Esophagus muscularis mucosa (tissue), 4 donors: ENCODE measurements at places on chromosomes 16 and 17. TPM values are rescaled to one million over a fixed set of nuclear protein-coding genes. Genes with fewer than 3 reads are reported as not detected.

DNA sequence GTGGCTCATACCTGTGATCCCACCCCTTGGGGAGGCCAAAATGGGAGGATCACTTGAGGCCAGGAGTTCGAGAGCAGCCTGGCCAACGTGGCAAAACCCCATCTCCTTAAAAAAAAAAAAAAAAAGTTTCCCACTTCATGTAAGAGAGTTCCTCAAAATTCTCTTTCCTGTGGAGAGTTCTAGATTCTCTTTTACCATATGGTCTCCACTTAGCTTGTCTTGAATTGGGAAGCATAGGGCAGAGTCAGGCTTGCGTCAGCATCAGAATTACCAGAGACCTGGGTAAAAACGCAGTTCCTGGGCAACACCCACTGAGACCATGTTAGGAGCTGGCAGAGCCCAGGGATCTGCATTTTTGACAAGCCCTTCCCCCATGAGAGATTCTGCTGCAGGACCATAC, 158.4 kb downstream of the CCDC182 start:
- DNase-seq = no peak

DNA sequence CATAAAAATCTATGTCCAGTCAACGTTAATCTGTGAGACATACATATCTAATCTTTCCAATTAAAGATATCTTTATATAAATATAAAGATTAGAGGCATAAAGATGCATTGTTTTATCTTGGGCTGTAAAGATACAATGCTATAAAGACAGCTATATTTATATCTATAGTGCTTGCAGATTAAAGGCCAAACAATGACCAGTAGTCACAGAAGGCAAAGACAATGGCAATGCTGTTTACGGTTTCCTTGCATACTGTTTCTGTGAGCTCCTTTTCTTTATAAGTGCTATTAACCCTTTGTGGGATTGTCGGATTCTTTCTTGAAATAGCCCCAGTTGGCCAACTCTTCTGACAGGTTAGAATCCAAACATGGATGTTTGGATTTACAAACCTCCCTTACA, 85.5 kb upstream of the SALL1 start:
- DNase-seq = no peak

DNA sequence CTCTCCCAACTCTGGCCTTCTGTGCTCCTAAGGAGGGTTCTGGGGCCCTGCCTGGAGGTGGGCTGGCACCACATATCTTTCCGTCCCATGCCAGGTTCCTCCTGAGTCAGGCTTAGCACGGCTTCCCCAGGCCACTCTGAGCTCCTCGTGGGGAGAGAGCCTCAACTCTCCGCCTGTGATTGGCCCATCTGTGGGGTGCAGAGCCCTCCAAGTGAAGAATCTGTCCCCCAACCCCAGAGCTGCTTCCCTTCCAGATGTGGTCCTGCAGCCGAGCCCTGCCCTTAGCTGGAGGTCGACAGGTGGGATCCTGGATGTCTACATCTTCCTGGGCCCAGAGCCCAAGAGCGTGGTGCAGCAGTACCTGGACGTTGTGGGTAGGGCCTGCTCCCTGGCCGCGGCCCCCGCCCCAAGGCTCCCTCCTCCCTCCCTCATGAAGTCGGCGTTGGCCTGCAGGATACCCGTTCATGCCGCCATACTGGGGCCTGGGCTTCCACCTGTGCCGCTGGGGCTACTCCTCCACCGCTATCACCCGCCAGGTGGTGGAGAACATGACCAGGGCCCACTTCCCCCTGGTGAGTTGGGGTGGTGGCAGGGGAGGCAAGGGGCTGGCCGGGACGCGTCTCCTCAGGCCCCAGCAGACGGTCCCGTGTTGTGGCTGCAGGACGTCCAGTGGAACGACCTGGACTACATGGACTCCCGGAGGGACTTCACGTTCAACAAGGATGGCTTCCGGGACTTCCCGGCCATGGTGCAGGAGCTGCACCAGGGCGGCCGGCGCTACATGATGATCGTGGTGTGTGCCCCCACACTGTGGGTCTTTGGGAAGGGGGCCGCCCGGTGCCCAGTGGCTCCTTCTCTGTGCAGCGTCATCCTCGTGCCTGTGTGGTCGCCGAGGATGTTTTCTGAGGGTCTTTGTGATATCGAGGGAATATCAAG, 6.9 kb downstream of the GAA start:
- no peak for DNase-seq

- no peak for DNase-seq
Observed at GRCh38 chr16:54164789-54165173, 121.8 kb downstream of the IRX3 start.

DNA sequence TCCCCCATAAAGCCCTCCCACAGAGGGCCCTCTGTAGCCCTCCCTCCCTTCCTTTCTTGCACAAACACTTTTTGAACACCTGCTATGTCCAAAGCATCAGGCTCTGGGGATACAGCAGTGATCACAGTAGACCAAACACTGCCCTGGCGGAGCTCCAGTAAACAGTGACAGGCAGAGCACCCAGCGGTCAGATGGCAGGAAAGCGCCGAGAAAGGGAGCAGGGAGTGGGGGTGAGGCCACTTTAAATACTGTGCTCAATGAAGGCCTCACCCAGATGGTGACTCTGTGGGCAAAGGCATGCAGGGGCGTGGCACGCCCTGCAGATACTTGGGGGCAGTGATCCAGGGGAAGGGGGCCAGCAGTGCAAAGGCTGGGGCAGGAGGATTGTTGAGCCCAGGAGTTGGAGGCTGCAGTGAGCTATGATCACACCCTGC, 7.6 kb downstream of the PRR29 start:
- DNase-seq = no peak

- no peak for DNase-seq
Observed at GRCh38 chr17:39016193-39017153, 49.3 kb upstream of the FBXO47 start.

DNA sequence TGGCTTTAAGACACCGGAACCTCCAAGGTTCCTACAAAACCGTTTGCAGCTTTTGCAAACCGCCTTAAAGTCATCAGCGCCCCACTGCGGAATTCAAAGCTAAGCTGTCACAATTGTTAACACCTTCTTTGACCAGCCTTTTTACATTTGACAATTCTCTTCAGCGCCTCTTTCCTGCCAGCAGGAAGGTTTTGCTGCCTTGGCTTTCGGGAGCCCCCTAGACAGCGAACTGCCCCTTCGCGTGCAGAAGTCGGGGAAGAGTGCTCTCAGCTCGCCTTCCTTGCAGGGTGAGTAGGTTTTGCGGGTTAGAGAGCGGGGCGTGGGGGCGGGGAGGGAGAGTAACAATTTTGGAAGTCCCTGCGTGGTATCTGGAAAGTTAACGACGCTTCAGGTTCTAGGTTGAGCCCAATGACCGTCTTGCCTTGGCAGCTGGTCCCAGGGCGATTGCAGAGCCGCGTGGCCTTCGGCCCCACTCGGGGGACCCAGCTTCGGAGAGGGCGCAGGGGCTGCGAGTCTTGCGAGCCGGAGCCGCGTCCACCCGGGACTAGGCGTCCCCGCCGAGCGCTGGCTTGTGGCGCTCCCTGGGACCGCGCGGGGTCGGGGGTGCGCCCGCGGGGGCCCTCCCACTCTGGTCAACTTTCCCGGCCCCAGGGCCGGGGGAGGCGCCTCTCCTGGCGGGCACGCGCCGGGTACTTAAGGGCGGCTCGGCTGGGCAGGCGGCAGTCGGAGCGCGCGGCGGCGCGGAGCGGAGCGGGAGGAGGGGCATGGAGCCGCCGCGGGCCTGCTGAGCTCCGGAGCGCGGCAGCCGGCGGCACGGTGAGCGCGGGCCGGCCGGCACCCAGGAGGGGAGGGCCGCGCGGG, at the start of gene HAS3:
Gene HAS3 (plus strand): TSS at position 153 of the 861 bp plus-strand sequence. CDS start 3,743 bp downstream, outside the sequence.
- DNase-seq = no peak

- no peak for DNase-seq
Observed at GRCh38 chr16:71734511-71734910, 10.0 kb upstream of the PHLPP2 start.

DNA sequence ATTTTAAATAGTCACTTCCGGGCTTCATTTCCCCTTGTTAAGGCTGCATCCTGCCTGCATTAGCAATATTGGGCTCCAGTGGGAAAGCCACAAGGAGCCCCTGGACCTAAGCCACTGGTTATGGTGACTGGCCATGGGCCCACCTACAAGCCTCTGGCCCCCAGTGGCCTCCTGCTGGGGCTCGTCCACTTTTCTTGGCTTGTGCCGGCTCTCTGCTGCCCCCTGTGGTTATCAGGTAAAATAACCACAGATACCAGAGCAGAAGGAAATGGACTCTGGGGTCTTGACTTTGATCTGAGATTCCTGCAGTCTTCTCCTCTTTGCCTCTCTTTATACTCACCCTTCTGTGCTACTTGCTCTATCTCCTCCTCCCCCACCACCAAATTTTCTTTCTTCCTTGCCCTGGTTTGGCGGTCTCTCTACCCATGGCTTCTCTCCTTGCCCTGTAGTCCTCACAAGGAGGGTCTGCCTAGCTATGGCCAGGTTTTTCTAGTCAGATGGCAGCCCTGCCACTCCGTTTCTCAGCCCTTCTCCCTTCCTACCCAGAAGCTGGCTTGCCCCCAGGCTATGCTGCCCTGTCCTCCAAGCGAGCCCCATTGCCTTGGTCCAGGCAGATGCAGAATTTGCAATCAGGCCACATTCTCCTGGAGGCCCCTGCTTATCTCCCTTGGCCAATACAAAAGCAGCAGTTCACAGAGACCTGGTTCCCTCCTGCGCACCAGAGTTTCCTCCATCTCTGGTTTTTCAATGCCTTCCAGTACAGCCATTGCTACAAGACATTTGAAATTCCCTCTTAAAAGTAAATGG, 82.9 kb upstream of the RCVRN start:
- no peak for DNase-seq

- no peak for DNase-seq
Observed at GRCh38 chr17:50609380-50610074, 25.2 kb upstream of the ABCC3 start.

GRCh38 chr16:67763066-67763465, 43.3 kb downstream of the RANBP10 start:
- DNase-seq = no peak

DNA sequence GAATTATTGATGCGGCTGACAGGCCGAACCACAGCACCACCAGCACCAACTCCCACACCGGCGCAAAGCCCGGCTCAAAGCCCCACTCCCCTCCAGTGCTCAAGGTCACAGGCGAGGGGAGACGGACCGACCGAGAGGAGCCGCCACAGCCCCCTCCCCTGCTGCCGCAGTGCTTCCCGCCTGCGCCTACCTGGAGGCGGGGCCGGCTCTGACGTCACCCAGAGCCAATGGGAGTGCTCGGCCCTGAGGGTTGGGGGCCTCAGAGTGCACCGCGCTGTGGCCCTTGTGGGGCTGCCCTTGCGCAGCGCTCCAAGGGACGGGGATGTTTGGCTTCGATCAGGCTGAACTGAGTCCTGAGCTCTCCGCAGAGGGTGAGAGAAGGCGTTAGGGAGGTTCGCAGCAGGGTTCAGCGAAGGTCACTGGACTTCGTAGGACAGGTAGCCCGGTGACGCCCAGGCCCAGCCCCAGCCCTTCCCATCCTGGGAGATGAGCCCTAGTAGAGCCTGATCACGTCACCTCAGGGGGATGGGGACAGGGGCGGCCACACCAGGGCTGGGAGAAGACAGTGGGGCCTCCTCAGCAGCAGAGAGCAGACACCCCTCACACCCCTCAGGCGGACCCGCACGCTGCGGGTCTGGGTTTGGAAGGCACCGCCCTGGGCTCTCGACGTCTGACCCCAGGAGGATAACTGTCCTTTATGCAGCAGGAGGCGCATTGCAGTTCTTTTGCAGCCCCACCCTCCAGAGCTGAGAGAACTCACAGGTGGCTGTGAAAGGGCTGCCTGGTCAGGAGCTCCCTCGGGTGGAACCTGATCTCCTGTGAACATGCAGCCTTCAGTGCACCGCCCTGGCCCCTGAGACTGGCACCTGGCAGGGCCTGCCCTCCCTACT, 1.5 kb downstream of the NDRG4 start:
- no peak for DNase-seq

DNA sequence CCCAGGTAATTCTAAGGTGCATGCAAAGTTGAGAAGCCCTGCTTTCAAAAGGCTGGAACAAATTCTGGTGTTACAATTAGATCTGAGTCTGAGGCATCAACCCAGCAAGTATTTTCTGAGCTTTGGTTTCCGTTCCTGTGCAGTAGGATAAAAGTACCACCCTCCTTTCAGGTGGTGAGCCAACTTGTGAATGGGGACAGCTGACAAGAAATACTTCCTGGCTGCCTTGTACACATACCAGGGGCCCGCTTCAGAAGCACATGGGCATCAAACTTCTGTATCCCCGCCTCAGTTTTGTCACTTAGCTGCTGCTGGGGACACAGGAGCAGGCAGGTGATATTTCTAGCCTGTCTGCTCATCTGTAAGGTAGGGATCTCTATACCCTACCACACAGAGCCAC, 252.2 kb downstream of the CPPED1 start:
- DNase-seq = no peak

DNA sequence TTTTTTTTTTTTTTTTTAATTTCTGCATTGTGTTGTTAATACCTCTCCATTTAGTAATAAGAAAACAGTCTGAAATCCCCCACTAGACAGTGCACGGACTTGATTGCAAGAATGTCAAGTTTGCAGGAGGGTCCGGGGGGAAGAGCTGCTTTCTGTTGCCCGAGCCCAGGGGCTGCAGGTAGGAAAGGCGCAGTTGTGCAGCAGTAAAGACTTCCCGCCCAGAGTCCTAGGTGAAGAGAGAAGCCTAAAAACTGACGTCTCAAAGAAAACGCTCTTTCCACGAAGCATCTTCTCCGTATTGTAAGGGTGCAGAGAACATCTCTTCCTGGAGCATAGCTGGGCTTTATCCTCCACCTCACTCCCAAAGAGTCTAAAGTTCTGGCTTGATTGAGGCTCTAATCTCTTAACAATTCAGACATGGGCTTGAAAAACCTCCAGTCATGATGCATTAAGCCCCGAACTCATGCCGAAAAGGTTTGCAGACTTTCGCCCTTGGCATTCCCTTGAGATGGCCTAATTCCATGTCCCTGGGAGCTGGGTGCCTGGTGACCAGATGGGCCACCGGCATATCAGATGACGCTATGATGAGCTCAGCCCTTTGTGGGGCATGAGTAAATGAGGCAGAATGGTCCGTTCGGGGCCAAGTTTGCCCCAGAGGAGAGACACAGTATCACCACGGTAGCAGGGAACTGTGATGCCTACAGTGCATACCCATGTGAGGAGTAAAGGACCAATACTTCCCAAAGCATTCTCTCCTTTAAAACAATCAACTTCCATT, 436.2 kb upstream of the ZFHX3 start:
- no peak for DNase-seq

- DNase-seq = no peak
Observed at GRCh38 chr16:85025781-85026653, 1.6 kb upstream of the KIAA0513 start.

GRCh38 chr17:35607239-35607847, 20.2 kb downstream of the AP2B1 start:
- no peak for DNase-seq

SSTR5 gene
- total RNA-seq = not detected

ST6GALNAC2 gene
- 17.8 TPM for total RNA-seq

ALDH3A1 gene
- total RNA-seq = 0.42 TPM

ZNF778 gene
- 15.8 TPM for total RNA-seq

LPO gene
- not detected for total RNA-seq

EIF3C gene
- total RNA-seq = 239 TPM

FOXN1 gene
- total RNA-seq = not detected

KRTAP3-2 gene
- total RNA-seq = not detected
